ENCODE measurements at places on chromosomes 3 and 15. TPM values are rescaled to one million over a fixed set of nuclear protein-coding genes. Genes with fewer than 3 reads are reported as not detected.

- no peak overlapping the region for H3K4me3 ChIP-seq
- H3K27ac ChIP-seq = no peak overlapping the region
- H3K27me3 ChIP-seq = no peaks in the 10 kb centered on the region
- no peaks in the 10 kb centered on the region for H3K4me1 ChIP-seq
- H3K36me3 ChIP-seq = no peaks in the 10 kb centered on the region
These were observed 79.9 kb upstream of the MITF start for GRCh38 chr3:69659180-69659910.

DNA sequence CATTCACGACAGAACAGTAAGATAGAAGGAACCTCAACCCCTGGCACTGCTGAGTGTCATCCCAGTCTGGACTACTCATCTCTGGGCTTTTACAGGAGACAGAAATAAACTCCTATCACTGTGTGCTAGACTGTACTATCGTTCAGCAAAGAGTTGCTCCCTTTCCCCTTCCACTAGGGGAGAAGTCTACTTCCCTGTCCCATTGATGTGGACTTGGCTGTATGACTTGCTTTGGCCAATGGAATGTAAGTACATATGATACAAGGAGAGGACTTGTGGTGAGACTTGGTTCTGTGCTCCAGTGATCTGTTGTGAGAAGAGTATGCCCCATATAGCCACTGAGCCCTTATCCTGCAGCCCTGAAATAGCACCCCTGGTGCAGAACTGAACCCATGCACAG, 5.3 kb upstream of the KIF7 start:
- no peak for DNase-seq
- no peak overlapping the region for H3K4me3 ChIP-seq
- H3K27me3 ChIP-seq = peaks cover 12% of the 10 kb centered on the region
- no peak overlapping the region for H3K27ac ChIP-seq
- H3K36me3 ChIP-seq = no peaks in the 10 kb centered on the region

DNA sequence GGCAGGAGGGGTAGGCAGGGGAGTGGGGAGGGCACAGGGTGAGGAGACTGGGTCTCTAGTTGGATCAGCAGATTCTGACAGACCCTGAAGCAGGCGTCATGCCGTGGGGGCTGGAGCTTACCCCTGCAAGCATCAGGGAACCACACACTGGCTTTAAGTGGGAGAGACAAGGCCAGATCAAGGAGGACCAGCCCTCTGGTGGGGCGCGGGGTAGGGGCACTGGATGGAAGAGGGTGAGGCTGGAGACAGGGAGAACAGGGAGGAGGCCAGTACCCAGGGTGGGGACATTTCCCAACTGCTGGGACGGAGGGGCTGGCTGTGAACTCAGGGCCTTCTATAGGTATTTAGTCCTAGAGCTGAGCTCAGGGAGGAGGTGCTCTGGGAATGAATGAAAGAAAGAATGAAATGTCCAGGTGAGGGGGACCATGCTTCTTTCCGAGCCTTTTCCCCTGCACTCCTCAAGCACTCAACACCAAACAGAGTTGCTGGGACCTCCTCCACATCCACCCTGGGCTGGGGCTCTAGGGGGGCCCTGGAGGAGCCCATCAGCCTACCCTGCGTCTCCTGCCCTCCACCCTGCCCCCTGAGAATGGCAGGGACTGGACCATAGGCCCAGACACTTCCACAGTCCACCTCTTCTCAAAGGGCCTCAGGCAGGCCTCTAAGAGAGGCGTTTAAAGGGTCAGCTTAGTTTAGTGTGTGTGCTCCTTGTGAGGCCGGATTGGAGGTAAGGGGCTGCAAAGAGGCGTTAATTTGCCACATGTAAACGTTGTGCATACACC, 49.0 kb upstream of the FGD5 start:
- DNase-seq = no peak
- H3K36me3 ChIP-seq = no peaks in the 10 kb centered on the region
- no peak overlapping the region for H3K27ac ChIP-seq
- no peaks in the 10 kb centered on the region for H3K27me3 ChIP-seq
- H3K4me1 ChIP-seq = peaks cover 3% of the 10 kb centered on the region
- no peak overlapping the region for H3K4me3 ChIP-seq

DNA sequence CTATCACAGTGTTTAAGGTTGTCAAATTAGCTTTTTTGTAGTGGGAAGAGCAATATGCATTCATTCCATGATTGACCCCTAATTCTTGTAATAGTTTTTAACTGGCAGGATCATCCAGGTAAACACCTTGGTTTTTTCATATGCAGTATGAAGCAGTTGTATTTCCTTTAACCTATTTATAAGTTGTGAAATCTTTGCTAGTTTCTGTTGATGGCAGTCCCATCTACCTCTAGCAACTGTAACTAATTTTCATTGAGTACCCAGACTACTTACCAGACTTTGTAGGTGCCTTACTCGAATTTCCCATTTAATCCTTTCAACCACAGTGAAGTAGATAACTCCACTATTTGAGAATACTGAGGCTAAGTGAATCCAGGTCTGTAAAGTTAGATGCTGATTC, 6.1 kb downstream of the FXR1 start:
- no peaks in the 10 kb centered on the region for H3K27me3 ChIP-seq
- H3K4me3 ChIP-seq = no peak overlapping the region
- no peak for DNase-seq
- 0 out of 2 replicates have a peak, but pooled peaks cover 5% of the 10 kb centered on the region for H3K36me3 ChIP-seq

- no peak for DNase-seq
- peak overlapping the region; percentile 90 for H3K27ac ChIP-seq
- H3K27me3 ChIP-seq = no peaks in the 10 kb centered on the region
- H3K36me3 ChIP-seq = no peaks in the 10 kb centered on the region
- no peak overlapping the region for H3K4me3 ChIP-seq
These were observed 85.9 kb downstream of the MAGI1 start for GRCh38 chr3:65952842-65953241.

- no peak overlapping the region for H3K4me3 ChIP-seq
- H3K36me3 ChIP-seq = no peaks in the 10 kb centered on the region
- no peaks in the 10 kb centered on the region for H3K27me3 ChIP-seq
- H3K27ac ChIP-seq = no peak overlapping the region
These were observed 65.0 kb upstream of the SLC6A1 start for GRCh38 chr3:10927551-10927950.

DNA sequence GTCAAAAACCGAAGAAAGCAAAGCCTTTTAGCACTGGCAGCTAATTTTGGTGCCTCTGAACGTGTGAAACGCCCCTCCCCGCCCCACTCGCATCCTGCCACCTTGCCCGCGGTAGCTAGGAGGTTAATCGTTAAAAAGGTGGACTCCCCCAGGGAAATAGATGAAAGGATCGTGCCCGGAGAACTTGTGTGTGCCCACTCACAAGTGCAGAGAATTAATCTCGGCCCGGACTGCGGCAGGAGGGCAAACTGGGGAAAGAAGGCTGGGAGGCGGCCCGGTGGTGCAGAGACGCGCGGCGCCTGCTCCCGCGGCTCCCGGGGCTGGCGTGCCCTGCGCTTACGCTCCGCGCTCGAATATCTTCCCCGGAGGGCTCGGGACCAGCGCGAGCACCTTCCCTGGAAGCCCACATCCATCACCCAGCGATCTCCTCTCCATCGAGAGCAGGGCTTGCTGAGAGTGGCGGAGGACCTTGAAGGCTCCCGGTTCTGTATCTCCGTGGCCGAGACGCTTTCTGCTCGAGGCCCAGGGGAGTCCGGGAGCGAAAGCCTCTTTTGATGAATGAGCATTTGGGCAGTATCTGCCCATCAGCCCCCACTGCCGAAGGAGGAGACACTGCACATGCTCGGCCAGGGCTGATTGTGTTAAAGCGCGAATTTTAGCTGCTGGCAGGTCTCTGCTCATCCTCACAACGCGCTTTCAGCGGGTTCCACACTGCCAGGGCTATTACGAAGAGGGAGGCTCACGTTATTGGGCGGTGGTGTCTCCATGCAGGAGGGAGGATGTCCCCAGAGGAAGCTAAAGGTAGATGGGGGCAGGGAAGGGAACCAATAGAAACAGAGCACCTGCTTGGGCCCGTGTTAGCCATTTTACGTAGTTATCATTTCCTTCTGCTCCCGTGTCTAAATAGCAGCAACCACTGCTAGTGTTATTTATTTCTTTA, 1.3 kb upstream of the SPTSSB start:
- H3K4me3 ChIP-seq = peak overlapping the region; percentile 71
- peaks cover 2% of the 10 kb centered on the region for H3K4me1 ChIP-seq
- 0 out of 2 replicates have a peak, but pooled peaks cover 3% of the 10 kb centered on the region for H3K27me3 ChIP-seq
- DNase-seq = peak; percentile 73

DNA sequence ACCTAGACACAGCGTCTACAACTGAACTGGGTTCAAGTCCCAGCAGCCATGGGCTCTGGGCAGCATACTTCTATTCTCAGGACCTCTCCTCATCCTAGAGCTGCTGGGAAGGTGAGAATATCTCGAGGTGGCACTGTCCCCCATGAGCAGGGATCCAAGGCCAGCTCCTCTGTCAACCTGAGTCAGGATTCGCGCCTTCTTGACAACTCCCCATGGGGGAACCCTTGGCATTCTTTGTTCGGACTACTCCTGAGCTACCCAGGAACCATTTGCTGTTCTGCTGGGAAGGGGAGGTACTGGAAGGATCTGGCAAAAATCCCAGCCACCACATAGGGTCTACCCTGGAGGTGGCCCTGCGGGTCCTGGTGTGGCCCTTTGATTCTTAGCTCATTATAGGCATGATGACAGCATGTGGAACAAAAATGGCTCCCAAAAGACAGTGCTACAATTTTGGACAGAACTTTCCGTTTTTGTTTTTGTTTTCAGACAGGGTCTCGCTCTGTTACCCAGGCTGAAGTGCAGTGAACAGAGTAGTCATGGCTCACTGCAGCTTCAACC, 22.3 kb downstream of the PLXNB1 start:
- H3K27me3 ChIP-seq = no peaks in the 10 kb centered on the region
- no peak overlapping the region for H3K4me3 ChIP-seq
- no peaks in the 10 kb centered on the region for H3K4me1 ChIP-seq
- peaks cover 81% of the 10 kb centered on the region for H3K36me3 ChIP-seq
- DNase-seq = no peak
- no peak overlapping the region for H3K27ac ChIP-seq

- H3K27me3 ChIP-seq = no peaks in the 10 kb centered on the region
- H3K27ac ChIP-seq = no peak overlapping the region
- DNase-seq = no peak
- H3K4me1 ChIP-seq = 0 out of 2 replicates have a peak, but pooled peaks cover 2% of the 10 kb centered on the region
- no peaks in the 10 kb centered on the region for H3K36me3 ChIP-seq
- no peak overlapping the region for H3K4me3 ChIP-seq
These were observed 21.3 kb downstream of the NPAP1 start for GRCh38 chr15:24696842-24697241.

DNA sequence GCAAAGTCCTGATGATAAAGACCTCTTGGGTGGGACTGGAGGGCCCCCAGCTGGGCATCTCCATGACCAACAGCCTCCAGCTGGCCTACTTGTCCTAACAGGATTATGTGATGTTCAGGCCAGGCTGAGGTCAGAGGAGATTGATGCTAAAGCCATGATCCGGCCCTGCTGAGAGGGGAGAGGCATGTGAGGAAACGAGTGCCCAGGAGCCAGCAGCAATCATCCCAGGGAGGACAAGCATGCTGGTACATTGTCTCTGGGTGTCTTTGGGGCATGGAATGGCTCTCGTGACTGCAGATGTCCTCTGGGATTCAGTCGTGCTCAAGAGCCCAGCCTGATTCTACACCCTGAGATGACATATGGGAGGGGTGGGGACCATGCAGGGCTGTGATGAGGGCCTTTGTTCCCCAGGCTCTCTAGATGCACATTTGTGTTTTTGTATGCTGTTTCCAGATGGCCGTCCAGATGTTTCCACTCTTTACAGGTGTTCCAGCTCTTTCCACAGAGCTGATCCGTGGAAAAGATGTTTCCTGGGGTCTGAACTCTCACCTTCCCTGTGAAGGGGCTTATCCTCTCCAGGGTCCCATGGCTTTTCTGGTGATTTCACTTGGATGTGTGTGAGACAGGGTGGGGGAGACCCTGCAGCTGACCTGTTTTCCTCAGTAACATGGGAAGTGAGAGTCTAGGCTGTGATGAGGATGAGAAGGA, 20.2 kb downstream of the SLC24A1 start:
- DNase-seq = no peak
- no peak overlapping the region for H3K27ac ChIP-seq
- no peaks in the 10 kb centered on the region for H3K27me3 ChIP-seq

DNA sequence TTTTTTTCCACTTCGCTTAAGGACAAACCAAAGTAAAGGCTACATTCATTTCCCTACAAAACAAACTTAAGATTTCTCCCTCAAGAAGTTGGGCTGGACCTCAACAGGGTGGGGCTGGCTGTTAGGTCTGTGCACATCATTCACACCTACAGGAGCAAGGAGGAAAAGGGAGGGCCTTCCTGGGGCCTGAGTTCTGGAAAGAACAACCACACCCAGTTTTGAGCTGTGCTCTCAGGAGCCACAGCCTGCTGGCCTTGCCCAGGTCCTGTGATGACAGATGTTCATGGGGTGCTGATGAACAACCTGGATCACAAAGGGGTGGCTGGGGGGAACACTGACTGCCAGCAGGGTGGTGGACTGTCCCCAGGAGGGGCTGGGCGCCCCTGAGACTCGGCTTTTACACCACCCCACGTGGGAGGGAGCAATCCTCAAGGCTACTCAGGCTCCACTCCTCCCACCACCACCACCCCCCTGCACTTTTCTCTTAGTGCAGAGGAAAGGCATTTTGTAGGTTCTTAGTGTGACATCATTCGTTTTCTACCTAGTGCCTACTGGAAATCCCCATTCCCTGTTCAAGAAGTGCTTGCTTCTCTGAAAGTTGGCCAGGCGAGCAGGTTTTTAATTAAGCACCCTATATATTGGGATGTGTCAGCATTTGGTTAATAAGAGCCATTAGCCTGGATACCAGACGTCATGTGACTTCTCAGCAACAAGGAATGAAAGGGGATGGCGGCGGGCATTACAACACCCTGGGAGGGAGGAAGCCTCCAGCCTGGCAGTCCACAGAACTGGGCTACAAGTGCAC, 35.7 kb downstream of the CCNB2 start:
- no peak overlapping the region for H3K27ac ChIP-seq
- no peak overlapping the region for H3K4me3 ChIP-seq
- H3K36me3 ChIP-seq = peaks cover 8% of the 10 kb centered on the region
- H3K27me3 ChIP-seq = no peaks in the 10 kb centered on the region
- H3K4me1 ChIP-seq = no peaks in the 10 kb centered on the region
- DNase-seq = no peak

DNA sequence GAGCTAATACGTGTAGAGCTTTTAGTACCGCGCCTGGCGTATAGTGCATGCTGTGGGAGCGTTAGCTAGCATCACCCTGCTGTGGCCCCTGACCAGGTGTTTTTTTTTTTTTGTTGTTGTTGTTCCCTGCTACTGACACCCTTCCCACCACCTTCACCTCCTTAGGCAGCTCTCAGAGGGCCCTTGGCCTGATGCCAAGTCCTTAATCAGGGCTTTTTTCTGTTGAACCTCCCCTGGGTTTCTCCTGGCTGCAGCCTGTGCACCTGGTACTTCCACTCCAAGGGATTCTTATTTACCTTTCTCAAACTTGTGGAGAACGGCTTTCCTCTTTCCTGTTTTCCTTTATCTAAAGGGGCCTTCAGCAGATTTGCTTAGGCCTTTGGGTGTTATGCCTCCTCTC, 53.3 kb downstream of the SLC7A14 start:
- no peak for DNase-seq
- H3K36me3 ChIP-seq = no peaks in the 10 kb centered on the region
- no peak overlapping the region for H3K27ac ChIP-seq
- H3K27me3 ChIP-seq = no peaks in the 10 kb centered on the region

The BNC1 gene
- 0.99 TPM for total RNA-seq

The CACNA2D2 gene
- total RNA-seq = 14.1 TPM

Data from H1 (cell line).